Natural killer cell (primary cell): ENCODE measurements at places on chromosomes 2 and 18.

- DNase-seq, result no peak
Observed at GRCh38 chr18:40152859-40153258, 1802.2 kb upstream of the PIK3C3 start.

DNA sequence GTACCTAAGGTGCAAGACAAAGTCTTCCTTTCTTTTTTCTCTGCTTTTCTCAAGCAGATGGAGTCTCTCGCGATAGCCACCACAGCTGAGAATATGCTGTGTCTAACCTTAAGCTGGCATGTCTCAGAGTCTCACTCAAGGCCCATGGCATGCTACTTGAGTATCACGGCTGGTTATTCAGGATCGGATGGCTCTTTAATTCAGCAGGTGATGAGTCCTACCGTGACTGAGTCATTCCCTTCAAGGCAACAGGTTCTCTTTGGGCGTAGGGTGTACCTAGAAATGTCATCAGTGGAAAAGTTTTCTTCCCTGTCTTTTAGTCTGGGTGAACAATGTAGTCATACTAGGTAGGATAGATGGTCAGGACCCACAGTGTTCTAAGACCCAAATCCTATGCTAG is 136.2 kb downstream of the DIS3L2 start:
- DNase-seq, result no peak

- no peak for DNase-seq
Observed at GRCh38 chr2:9333591-9334171, 89.6 kb downstream of the ITGB1BP1 start.

- DNase-seq, result no peak
Observed at GRCh38 chr2:153391131-153391530, 87.4 kb downstream of the RPRM start.

GRCh38 chr2:151165105-151165684 is 96.5 kb downstream of the RBM43 start:
- no peak for DNase-seq

DNA sequence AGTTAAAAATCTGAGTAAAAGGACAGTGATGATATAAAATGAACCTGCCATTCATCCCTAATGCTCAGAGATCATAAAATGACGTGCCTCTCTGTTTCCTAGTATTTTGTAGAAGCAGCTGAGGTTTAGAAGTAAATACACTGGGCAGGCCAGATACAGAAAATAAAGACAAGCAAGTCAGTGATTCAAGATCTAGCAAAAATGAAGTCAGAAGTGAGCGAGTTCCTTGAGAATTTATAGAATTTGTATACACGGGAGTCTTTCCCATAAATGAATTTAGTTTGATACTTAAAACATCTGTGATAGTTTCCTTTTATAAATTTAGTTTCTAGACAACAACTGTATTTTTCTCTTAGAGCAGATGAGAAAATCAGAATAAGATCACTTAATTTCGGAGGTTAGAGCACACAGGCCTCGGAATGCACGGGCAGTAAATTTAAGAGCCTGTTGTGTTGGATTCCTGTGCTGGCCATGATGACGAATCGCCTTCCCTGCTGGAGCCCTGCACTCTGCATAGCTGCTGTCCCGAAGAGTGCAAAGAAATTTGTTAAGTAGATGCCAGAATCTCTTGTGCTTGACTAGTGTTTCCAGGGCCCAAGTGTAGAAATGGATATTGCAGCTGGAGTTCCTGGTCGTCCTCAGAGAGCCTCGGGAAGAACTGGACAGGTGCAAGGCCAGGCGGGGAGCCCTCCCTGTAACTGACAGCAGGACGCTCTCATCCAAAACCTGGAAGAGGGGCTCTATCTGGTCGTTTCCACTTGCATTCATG is 83.7 kb upstream of the RBM44 start:
- no peak for DNase-seq

DNA sequence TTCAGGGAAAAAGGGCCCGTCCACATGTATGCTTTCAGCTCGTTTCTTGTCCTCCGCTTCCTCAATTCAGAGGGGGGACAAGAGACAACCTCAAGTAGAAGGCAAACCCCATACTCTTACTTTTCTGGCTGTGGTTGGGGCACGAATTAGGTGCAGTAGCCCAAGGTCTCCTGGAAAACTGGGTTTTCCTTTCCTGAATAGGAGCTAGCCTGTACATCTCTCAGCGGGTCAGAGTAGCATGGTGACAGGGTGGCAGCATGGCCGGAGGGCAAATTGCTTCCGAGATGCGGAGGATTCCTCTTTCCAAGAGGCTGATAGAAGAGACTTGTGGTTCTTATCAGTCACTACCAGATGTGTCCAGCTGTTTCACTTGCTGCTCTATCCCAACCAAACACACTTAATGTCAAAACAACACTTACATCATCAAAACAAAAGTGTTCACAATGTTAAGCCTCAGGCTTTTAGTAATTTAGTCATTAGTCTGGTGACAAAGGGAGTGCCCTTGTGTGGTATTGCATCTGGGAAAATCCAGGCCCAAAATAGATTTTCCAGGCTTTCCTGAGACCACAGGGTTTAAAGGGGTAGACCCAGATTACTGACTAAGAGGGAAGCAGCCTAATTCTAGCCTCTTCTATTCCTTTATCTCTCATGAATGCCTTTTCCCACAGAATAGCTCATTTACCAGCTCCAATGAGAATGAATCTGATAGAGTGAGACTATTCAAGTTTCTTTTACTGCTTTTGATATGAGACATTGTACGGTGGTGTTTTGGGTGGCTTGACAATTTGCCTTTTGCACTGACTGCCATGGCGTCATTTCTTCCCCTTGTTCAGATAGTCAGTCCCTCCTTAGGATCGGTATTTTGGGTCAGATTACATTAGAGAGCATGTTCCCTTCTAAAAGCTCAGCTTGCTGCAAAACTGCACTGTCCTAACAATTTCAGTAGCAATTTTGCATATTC is 162.0 kb downstream of the LTBP1 start:
- no peak for DNase-seq

GRCh38 chr2:20432714-20433113 is 14.2 kb upstream of the RHOB start:
- no peak for DNase-seq

DNA sequence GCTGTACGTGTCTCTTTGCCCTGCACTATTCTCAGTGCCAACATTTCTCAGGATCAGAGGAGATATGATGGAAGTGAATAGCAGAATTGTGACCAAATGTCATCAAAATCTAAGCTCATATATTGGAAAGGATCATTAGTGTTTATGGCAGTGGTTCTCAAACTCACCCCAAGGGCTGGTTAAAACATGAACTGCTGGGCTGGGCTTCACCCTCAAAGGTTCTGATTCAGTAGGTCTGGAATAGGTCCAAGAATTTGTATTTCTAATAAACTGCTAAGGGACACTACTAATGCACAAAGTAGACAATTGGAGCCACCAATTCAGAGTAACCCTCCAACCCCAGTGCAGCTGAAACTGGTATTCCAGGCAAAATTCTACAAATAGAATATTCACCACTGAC is 317.9 kb upstream of the UBE2E3 start:
- DNase-seq, result no peak

DNA sequence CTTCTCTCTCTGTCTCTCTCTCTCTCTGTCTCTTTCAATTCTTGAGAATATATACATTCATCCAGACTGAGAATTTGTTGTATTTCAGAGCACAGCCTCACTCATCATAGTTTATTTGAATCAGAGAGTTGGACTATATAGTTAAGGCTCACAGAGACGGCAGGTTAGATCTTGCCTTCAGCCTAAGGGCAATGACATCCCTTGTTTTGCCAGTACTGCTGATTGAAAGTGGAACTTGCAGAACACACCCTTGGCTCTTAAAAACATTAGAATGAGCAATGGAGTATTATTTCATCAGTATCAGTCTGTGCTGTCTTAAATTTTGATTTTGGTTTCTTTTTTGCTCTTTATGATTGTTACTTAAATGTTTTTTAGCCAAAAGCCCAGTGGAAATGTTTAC is 62.0 kb upstream of the DSG1 start:
- no peak for DNase-seq

GRCh38 chr2:216031960-216032689 is 18.8 kb upstream of the MREG start:
- no peak for DNase-seq

DNA sequence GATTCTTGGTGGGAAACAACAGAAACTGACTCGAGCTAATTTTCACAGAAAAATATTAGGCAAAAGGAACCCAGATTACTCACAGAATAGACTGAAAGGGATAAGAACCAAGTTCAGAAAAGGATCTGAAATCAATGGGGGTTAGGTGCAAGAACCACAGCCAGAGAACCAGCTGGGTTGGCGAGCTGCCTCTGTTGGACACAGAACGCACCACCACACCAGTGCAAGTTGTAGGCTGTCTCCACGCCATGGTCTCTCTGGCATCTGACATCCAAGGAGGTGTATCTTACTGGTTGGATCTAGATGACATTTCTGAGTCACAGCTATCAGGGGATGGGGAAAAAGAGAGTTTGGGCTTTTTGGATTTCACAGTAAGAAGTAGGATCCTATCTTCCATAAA is 18.6 kb upstream of the ONECUT2 start:
- DNase-seq, result no peak

DNA sequence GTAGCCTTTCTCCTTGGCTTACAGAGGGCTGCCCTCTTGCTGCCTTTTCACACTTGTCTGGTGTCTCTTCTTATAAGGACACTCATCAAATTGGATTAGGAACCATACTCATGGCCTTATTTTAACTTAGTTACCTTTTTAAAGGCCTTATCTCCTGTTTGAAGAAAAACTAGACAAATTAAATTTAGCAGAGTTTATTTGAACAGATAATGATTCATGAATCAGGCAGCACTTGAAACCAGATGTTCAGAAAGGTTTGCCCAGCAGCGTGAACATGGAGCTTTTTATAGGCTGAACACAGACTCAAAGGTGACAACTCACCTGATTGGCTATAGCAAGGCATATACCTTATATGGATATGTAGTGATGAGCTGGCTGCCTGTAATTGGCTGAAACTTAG is 238.0 kb downstream of the GULP1 start:
- no peak for DNase-seq

DNA sequence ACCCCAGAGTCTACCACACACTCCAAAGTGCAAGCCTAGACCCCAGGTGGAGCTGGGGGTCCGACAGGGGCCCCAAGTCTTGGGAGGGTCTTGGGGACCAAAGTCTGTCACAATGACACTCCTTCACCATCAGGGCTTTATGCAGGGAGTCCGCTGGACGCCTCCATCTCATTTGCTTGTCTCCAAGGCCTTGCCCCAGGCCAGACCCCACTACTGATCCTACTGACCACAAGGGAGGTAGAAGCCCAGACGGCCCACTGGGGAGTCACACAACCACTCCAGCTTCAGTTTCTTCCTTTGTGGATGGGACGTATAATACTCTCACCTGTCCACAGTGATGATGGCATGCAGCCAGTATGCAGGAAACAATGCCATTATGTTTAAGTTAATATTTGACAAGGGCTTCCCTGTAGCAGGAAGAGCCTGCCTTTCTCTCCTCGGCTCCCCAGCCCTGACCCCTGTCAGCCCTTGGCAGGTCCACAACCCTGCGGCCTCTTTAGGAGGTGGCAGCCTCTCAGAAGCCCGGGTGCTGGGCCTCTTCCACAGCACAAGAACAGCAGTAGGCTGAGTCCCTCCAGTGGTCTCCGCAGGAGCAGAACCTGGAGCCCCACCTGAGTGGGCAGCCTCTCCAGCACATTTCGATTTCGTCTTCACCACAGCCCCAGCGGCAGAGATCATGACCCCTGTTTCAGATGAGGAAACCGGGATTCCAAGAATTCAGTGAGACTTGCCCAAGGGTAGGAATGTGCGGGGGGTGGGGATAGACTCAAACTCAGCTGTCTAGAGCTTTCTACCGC is 6.5 kb downstream of the BIN1 start:
- no peak for DNase-seq

DNA sequence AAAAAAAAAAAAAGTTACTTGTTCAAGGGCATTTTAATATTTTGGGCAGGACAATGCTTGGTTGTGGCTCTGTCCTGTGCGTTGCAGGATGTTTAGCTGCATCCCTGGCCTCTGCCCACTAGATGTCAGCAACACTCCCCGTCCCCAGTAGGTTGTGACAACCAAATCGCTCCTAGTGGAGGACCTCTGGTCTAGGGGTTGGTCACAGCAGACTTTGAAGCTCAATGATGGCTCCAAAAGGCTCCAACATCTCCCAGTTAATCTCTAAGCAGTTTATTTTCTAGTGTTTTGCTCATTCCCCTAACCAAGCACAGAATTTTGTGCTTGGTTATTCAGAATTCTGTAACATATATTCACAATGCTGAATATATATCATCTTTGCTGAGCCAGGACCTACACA is 67.0 kb downstream of the CHRNA1 start:
- DNase-seq, result peak; percentile 34

DNA sequence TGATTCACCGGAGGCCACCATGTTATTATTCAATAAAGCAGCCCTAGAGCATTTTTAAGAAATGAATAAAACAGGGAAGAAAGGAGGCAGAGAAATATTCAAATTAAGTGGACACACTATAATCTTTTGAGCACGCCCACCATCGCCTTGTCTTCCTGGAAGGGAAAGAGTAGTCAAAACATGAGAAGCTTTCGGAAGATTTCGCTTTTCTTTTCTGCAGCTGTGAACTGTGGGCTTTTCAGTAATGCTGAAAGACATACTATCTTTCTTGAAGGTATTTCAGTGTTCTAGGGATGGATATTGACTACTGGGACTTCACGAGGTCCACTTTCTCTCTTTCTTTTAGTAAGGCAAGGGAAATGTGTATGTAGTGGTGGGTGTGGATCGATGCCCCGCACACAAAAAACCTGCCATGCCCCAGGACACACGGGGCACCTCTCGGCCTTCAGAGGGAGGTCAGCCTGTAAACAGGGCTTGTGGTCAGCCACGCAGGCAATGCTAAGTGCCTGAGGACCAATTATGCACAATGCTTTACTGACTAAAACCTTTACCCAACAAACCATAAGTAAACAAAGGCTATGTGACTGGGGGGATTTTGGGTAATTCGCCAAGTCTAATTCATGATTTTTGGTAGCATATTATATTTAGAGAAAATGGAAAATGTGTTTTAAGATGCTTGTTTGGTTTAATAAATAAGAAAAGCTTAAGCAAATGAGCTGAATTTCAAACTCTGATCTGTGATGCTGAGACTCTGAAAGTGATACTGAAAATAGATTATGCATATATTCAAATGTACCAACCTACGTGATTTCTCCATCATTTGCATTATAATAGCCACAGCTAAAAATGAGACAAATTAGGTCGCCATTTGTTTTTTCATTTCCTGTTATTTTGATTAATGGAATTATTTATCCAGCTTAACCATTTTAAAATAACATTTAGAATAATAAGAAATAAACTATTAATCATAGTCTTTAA is 130.5 kb downstream of the ZNF516 start:
- no peak for DNase-seq
